Breast epithelium (tissue), 4 donors: ENCODE measurements at places on chromosomes 7 and 10. TPM values are rescaled to one million over a fixed set of nuclear protein-coding genes. Genes with fewer than 3 reads are reported as not detected.

C10orf105 gene
- total RNA-seq = 0.29 TPM

SH2D4B gene
- total RNA-seq = not detected

OGA gene
- 169 TPM for total RNA-seq

COBL gene
- total RNA-seq = 2.2 TPM

ENTPD7 gene
- total RNA-seq = 11.6 TPM

SPDYE3 gene
- total RNA-seq = not detected

LRIT2 gene
- total RNA-seq = not detected

IFIT3 gene
- 9.5 TPM for total RNA-seq

ZNF25 gene
- 16.0 TPM for total RNA-seq

HABP2 gene
- total RNA-seq = 0.66 TPM

AMZ1 gene
- 0.33 TPM for total RNA-seq

SH2B2 gene
- 4.0 TPM for total RNA-seq

SGPL1 gene
- total RNA-seq = 36.4 TPM

DNA sequence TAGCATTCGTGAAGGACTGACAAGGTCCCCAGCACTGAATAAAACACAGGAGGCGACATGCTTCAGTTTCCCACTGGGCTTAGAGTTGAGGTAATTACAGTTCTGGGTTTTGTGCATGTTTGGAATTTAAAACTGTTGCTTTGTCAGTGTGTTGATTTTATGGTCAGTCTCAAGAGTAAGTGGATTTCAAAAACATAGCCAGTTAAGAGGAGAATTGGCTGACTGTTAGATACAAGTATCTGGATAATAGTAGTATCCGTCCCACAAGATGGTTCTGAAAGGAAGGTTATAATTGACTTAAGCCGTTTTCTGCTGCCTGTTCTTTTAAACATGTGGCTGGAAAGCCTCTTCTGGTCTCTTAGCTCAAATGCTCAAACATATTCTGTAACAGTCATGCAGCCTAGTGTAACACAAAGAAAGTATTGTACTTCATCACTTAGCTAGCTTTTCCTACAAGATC, 170.9 kb downstream of the POLR1F start:
- DNase-seq = no peak
- no peaks in the 10 kb centered on the region for H3K27me3 ChIP-seq
- H3K4me3 ChIP-seq = peak overlapping the region; percentile 35
- H3K36me3 ChIP-seq = no peaks in the 10 kb centered on the region

GRCh38 chr10:78817361-78817760, 251.4 kb upstream of the ZMIZ1 start:
- no peaks in the 10 kb centered on the region for H3K4me1 ChIP-seq
- DNase-seq = no peak
- no peaks in the 10 kb centered on the region for H3K36me3 ChIP-seq
- H3K27me3 ChIP-seq = no peaks in the 10 kb centered on the region
- peak overlapping the region; percentile 23 for H3K27ac ChIP-seq

GRCh38 chr7:156661637-156662036, 21.1 kb downstream of the RNF32 start:
- H3K4me1 ChIP-seq = no peaks in the 10 kb centered on the region
- no peak overlapping the region for H3K27ac ChIP-seq
- H3K27me3 ChIP-seq = no peaks in the 10 kb centered on the region

DNA sequence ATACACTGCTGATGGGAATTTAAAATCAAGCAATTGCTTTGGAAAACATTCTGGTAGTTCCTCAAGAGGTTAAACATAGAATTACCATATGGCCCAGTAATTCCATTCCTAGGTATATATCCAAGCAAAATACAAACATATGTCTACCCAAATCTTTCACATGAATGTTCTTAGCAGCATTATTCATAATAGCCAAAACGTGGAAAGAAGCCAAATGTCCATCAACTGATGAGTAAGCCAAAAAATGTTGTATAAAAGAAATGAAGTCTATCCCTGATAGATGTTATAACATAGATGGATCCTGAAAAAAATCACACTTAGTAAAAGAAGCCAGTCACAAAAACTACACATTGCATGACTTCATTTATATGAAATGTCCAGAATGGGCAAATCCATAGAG, 893.0 kb downstream of the SORCS3 start:
- H3K27me3 ChIP-seq = no peaks in the 10 kb centered on the region
- no peaks in the 10 kb centered on the region for H3K36me3 ChIP-seq
- no peak for DNase-seq
- H3K4me3 ChIP-seq = no peak overlapping the region

- H3K36me3 ChIP-seq = no peaks in the 10 kb centered on the region
- no peaks in the 10 kb centered on the region for H3K27me3 ChIP-seq
- H3K27ac ChIP-seq = no peak overlapping the region
- no peak overlapping the region for H3K4me3 ChIP-seq
- no peak for DNase-seq
- H3K4me1 ChIP-seq = no peaks in the 10 kb centered on the region
Measured at GRCh38 chr7:105745681-105746330, 130.6 kb downstream of the ATXN7L1 start.

DNA sequence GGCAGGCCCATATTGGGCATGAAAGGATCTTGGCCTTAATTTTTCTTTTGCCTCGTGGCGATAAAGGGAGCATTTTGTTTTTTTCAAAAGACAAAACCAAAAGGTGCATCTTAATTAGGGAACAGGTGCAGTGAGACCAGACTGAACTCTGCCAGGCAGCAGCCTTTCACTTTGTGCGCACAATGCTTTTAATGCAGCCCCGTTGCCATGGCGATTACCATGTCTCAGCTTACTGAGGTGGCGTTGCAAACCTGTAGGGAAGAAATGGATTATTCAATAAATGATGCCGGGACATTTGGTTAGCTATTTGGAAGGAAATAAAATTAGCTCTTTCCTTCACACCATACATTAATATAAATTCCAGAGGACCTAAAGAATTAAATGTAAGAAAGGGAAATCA, 61.9 kb downstream of the MYL10 start:
- H3K4me1 ChIP-seq = no peaks in the 10 kb centered on the region
- no peak overlapping the region for H3K27ac ChIP-seq
- H3K27me3 ChIP-seq = peaks cover 29% of the 10 kb centered on the region
- H3K36me3 ChIP-seq = no peaks in the 10 kb centered on the region
- DNase-seq = no peak

GRCh38 chr7:7965301-7965700, 3.3 kb upstream of the GLCCI1 start:
- H3K27ac ChIP-seq = no peak overlapping the region
- no peak overlapping the region for H3K4me3 ChIP-seq
- no peaks in the 10 kb centered on the region for H3K27me3 ChIP-seq
- no peak for DNase-seq
- no peaks in the 10 kb centered on the region for H3K4me1 ChIP-seq

DNA sequence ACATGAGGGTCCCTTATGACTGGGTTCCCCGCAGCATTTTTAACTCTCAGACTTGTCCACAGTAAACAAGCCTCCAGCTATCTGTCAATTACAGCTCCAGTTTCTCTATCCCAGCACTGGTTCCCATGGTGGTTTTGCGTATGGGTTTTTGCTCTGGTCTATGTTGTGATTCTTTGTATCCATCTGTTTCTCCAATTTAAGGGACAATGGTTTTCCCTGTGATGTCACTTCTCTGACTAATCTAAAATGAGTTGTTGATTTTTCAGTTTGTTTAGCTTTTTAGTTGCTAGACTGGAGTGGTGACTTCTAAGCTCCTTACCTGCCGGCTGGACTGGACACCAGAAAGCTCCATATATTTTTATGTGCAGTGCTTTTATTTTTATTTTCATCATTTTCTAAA, 303.7 kb downstream of the INHBA start:
- H3K4me3 ChIP-seq = no peak overlapping the region
- H3K27ac ChIP-seq = no peak overlapping the region
- H3K27me3 ChIP-seq = no peaks in the 10 kb centered on the region

- no peaks in the 10 kb centered on the region for H3K36me3 ChIP-seq
- no peak for DNase-seq
- H3K4me3 ChIP-seq = peak overlapping the region; percentile 48
- H3K4me1 ChIP-seq = no peaks in the 10 kb centered on the region
Measured at GRCh38 chr10:132994185-132994796, 51.9 kb upstream of the CFAP46 start.

- no peak overlapping the region for H3K27ac ChIP-seq
- H3K4me3 ChIP-seq = no peak overlapping the region
- H3K27me3 ChIP-seq = no peaks in the 10 kb centered on the region
Measured at GRCh38 chr7:159331462-159331861, 186.8 kb upstream of the VIPR2 start.

DNA sequence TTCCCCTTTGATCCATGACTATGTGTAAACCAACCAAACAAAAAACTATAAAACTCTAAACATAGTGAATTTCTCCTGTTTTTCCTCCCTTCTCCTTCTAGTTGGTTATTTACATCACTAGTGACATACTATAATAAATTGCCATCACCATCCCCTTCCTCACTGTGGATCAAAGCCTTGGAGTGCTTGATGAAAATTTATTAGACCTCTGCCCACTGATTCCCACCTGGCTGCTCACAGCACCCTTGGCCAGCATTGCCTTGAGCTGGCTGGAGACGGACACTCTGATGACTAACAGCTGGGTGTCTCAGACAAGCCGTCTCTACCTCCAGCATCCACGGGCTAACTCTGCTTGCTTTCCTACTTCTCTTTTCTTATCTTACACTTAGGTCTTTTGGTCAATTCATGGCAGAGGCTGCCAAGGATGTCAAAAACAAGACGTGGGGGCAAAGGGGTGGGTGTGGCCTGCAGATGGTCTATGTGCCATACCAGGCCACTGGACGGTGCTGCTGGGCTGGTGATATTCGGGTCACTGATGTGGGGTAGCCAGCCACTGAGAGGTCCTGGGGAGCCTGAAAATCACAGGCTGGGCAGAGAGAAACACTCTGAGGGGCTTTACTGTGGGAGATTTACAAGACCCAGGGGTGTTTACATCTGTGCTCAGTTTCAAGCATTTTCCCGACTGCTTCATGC, 207.8 kb downstream of the TAX1BP1 start:
- DNase-seq = no peak
- no peaks in the 10 kb centered on the region for H3K27me3 ChIP-seq
- no peak overlapping the region for H3K27ac ChIP-seq

DNA sequence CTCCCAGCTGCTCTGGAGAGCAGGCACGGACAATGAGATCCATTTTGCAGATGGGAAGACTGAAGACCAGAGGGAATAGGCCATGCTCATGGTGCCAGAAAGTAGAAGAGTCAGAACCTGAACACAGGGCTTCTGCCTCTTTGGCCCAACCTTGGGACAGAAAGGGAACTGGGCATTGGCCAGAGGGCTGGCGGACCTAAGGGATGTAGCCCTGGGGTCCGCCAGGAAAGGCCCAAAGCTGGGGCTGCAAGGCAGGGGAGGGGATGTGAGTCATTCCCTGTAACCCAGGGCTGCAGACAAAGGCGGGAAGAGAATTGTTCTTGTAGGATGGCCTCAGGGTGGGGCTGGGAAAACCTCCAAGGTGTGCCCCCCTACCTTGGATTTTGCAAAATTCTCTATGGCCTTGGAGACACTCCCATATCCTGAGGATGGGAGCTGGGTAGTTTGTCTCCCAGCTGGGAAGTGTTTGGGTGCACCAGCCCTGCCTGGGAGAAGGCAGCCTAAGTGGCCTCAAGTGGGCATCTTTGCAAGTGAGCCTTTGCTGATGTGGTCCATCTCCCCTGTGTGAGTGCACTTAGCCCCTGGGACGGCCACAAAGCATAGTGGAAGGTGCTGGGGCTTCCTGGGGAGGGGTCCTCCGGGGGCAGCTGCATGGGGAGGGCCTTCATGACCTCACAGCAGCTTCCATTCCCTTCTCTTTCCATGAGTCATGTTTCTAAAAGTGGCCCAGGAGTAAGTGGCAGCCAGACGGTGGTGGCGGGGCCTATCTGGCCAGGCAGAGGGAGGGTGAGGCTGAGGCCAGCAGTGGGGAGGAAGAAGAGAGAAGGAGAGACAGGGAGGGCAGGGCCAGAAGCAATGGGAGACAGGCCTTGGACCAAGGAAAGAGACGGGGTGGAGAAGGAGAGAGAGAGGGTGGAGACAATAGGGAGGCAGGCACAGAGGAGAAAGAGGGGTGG, 9.2 kb downstream of the AQP1 start:
- no peak overlapping the region for H3K27ac ChIP-seq
- DNase-seq = peak; percentile 30
- no peaks in the 10 kb centered on the region for H3K27me3 ChIP-seq
- H3K4me1 ChIP-seq = no peaks in the 10 kb centered on the region

- H3K27ac ChIP-seq = no peak overlapping the region
- no peaks in the 10 kb centered on the region for H3K27me3 ChIP-seq
- no peaks in the 10 kb centered on the region for H3K36me3 ChIP-seq
- H3K4me3 ChIP-seq = no peak overlapping the region
Measured at GRCh38 chr10:103042908-103043307, 124.8 kb downstream of the CNNM2 start.

GRCh38 chr7:70344726-70345125, 746.5 kb downstream of the AUTS2 start:
- H3K27ac ChIP-seq = no peak overlapping the region
- no peaks in the 10 kb centered on the region for H3K36me3 ChIP-seq
- no peak for DNase-seq
- no peaks in the 10 kb centered on the region for H3K4me1 ChIP-seq

DNA sequence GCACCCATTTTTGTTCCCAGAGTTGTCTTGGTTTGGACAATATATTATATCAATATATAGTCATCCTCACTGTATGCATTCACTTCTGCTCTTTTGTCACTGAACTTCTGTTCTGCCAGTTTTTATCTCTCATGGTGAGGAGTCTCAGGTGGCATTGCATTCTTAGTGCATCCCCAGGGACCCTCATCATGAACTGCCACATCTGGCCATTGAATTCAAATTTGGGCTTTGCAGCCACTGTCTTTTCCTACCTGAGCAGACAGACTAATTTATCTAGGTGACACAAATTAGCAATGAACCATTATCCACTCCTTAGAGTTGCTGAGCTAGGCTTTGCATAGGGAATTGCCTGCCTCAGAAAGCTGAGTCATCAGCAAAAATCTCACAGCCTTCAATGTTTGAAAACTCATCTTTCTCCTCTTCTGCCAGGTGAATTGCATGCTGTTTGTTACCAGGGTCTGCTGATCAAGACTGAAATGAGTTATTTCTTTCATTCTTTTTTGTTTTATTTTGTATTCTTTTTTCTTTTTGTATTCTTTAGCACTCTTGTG, 316.8 kb upstream of the MTPN start:
- no peaks in the 10 kb centered on the region for H3K36me3 ChIP-seq
- no peaks in the 10 kb centered on the region for H3K4me1 ChIP-seq
- H3K27ac ChIP-seq = no peak overlapping the region
- no peak for DNase-seq
- H3K27me3 ChIP-seq = no peaks in the 10 kb centered on the region

- no peak overlapping the region for H3K4me3 ChIP-seq
- no peak for DNase-seq
- no peaks in the 10 kb centered on the region for H3K4me1 ChIP-seq
- no peaks in the 10 kb centered on the region for H3K36me3 ChIP-seq
- H3K27me3 ChIP-seq = no peaks in the 10 kb centered on the region
- no peak overlapping the region for H3K27ac ChIP-seq
Measured at GRCh38 chr7:18754766-18755165, 259.2 kb downstream of the HDAC9 start.

- DNase-seq = no peak
- no peaks in the 10 kb centered on the region for H3K36me3 ChIP-seq
- H3K4me1 ChIP-seq = no peaks in the 10 kb centered on the region
- H3K27ac ChIP-seq = no peak overlapping the region
- no peak overlapping the region for H3K4me3 ChIP-seq
Measured at GRCh38 chr10:21506351-21506750, 19.1 kb downstream of the SKIDA1 start.
